CD4-positive, CD25-positive, alpha-beta regulatory T cell (primary cell): ENCODE measurements at places on chromosomes 12 and 14.

DNA sequence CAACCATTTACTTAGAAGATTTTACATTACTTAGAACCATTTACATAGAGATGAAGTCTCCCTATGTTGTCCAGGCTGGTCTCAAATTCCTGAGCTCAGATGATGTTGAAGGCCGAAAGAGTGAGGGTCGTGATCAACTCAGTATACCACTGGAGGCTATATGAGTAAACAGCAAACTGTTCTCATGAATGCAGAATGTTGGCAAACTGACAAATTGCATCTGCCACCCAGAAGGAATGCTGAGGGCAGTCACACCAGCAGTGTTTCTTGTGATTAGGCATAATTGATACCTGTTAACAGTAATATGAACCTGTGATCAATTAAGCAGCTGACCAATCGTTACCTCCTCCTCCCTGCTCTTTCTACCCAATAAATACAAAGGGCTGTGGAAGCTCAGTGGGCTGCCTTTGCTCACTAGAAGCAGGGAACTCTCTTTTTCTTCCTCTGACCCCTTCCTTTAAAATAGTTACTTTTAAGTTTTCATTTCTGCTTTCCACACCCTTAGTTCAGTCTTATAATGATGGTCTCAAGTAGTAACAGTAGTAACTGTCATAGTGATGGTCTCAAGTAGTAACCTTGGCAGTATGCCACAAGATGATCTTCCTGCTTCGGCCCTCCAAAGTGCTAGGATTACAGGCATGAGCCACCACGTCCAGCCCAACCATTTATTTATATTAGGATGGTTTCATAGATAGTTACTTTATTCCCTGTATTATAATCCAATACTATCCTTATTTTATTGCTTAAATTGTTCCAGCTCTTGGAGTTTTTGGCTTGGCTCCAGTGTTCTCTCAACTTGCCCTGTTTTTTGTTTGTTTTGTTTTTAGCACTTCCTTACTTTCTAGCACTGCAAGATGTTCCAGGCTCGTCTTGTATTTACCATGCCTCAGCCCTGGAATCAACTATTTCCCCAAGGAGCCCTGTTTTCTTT, 25.8 kb downstream of the LIMA1 start:
- DNase-seq, result no peak

- DNase-seq, result no peak
Observed at GRCh38 chr12:114746297-114747011, 62.5 kb upstream of the TBX3 start.

- no peak for DNase-seq
Observed at GRCh38 chr14:54775486-54776140, 127.0 kb downstream of the GCH1 start.

DNA sequence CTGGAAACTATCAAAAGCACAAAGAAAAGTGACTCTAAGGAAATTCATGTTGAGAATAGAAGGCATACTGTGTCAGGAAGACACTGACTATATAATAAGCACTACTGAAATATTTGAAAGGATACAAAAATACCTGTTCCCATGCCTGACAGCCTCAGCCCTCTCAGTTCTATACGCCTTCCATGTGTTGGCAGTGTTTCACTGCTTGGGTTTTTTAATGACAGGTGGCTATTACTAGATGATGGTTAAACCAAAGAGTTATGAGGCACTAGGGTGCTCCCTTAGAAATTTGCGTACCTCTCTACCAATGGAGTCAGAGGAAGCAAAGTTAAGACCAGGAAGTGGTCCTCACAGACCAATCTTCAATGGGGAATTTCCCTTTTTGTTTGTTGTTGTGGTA, 25.6 kb upstream of the SLC5A8 start:
- DNase-seq, result no peak

DNA sequence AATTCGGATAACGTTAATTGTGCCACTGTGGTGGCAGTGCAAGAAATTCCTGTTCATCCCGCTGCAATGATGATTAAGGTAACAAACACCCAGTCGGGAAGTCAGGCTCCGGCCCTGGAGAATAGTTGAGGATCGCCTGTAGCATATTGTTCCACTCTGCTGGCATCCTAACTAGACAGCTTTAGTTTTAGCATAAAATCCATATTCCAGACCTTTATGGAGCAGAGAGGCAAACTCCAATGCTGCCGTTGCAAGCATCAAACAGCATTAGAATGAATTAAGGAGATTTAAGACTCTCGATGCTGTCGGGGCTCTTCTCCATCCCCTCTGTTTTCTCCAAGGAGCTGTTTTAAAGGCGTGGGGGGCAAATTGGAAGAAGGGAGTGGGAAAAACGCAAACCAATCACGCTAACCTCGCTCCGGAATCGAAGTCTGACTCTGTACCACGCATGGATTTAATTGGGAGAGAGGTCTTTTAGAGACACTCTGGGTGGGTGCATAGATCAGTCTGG, 660.4 kb downstream of the VRK1 start:
- no peak for DNase-seq

- DNase-seq, result no peak
Observed at GRCh38 chr12:111188436-111188835, 180.5 kb downstream of the PHETA1 start.

DNA sequence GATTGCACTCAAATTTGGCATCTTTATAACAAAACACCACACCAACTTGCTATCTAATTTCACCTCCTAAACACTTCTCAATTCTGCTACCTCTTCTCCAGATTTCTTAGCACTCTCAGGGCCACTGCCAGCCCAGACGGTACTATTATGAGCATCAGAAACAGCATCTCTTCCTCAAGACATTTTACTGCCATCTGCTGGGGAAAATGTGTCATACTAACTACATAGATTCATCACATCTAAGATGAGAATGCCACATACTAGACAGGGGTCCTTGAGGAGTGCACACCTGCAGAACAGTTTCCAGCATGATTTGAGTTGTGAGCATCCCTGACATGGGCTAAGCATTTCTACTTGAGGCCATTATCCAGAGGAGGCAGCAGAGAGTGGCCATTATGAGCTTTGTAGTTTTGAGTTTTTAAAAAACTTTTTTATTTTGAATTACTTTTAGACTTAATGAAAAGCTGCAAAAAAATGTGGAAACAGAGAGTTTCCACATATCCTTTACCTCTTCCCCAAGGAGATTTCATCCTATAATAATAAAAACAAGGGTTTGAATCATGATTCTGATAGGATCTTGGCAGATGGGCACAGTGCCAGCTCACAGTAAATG, 15.1 kb upstream of the GRIP1 start:
- no peak for DNase-seq

GRCh38 chr14:83894568-83894967, 1635.4 kb upstream of the FLRT2 start:
- DNase-seq, result no peak

GRCh38 chr14:61598980-61599379, 96.3 kb upstream of the HIF1A start:
- DNase-seq, result peak; percentile 65

GRCh38 chr12:104371043-104371870, 67.7 kb downstream of the EID3 start:
- no peak for DNase-seq

GRCh38 chr12:49750027-49750995, 9.0 kb downstream of the TMBIM6 start:
- peak; percentile 72 for DNase-seq

DNA sequence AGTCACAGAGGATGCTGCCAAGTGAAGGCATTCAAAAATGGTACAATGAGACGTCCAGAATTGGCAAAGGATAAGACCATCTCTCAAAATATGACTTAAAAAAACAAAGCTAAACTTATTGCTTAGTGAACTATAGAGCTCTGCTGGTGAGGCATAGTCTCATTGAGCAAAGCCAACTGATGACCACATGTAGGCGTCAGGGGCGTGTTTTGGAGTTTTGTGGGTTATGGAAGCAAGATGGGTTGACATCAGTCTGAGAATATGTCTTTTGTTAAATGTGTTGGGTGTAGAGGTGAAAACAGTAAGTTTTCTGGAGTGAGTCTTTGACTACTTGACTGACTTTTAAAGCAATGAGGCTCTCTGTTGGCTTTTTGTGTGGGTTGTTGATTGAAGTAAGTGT, 47.2 kb downstream of the ATL1 start:
- no peak for DNase-seq

DNA sequence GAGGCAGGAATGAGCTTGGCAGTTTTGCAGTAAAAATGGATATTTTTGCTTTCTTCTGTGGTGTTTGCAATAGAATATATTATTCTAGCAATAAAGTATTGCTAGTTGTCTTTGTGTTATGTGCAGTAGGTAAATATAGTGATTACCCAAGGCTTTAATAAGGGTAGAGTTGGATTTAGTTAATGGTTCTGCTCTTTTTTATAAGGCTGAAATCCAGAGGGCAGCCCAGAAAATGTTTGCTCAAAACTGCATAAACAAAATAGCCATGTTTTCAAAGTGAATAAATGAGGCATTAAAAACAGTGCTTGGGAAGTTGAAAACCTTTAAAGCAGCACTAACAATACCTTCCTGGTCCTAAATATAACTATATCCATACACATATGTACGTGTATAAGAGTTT, 162.4 kb downstream of the SLC5A8 start:
- no peak for DNase-seq

DNA sequence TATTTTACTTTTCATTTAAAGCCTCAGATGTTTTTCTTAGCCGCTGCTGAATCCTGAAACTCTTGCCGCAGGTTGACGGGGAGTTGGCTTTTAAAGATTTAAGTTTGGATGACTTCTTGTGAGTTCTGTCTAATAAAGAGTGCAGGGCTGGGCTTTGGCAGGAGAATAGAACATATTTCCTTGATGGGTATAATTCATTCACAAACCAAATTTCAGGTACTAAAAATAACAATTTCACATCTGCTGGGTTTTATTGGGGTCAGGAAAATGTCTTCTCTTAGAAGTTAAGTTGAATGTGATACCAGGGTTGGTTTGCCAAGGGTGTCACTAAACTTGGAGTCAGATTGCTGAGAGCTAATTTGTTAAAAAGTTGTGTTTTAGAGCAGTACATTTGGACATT, 9.7 kb downstream of the SP1 start:
- DNase-seq, result no peak

DNA sequence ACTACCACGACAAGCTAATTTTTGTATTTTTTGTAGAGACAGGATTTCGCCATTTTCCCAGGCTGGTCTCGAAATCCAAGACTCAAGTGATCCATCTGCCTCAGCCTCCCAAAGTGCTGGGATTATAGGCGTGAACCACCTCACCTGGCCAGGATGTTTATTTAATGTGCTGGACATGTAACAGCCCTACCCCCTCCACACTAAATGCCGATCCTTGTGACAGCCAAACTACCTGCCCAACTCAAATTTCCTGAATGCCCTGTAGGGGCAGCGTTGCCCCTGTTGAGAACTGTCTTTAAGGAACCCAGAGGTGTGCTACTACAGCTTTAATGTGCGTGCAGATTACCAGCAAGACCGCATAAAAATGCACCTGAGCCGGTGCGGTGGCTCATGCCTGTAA, 48.1 kb downstream of the KCNK13 start:
- no peak for DNase-seq

GRCh38 chr14:29926701-29927375, 809 bp downstream of the PRKD1 start:
- DNase-seq, result no peak

DNA sequence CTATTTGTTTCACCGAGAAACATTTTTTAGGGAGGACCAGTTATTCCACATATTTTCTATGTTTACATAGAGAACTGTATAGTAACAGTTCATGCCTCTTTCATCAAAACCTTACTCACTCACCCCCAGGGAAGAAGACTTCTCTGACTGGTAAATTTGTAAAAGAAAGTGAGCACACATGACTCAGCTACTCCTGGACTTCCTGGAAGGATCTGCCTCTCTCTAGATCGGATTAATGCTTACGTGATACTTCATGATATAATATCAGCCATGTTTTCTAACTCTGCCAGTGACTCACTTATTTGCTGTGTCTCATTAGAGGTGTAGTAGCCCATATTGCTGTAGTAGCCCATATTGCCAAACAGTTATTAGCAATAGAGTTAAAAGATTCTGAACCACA, 494.3 kb upstream of the ATXN7L3B start:
- no peak for DNase-seq

- DNase-seq, result no peak
Observed at GRCh38 chr14:47935332-47935731, 259.9 kb upstream of the MDGA2 start.
